ENCODE measurements at places on chromosomes 7 and 10.

- no peaks in the 10 kb centered on the region for H3K36me3 ChIP-seq
- no peak overlapping the region for H3K4me3 ChIP-seq
- H3K27me3 ChIP-seq = no peaks in the 10 kb centered on the region
- no peak overlapping the region for H3K27ac ChIP-seq
Observed at GRCh38 chr7:17832242-17832641, 108.1 kb downstream of the SNX13 start.

- no peaks in the 10 kb centered on the region for H3K36me3 ChIP-seq
- H3K4me1 ChIP-seq = no peaks in the 10 kb centered on the region
- H3K27ac ChIP-seq = no peak overlapping the region
- H3K27me3 ChIP-seq = no peaks in the 10 kb centered on the region
- no peak overlapping the region for H3K4me3 ChIP-seq
Observed at GRCh38 chr7:48971173-48971572, 46.8 kb downstream of the CDC14C start.

GRCh38 chr7:102155821-102156441 lies 130.7 kb upstream of the SH2B2 start:
- H3K27ac ChIP-seq = no peak overlapping the region
- H3K4me3 ChIP-seq = no peak overlapping the region
- H3K4me1 ChIP-seq = peaks cover 13% of the 10 kb centered on the region
- H3K36me3 ChIP-seq = peaks cover 24% of the 10 kb centered on the region

GRCh38 chr7:75048435-75049379 lies 24.9 kb downstream of the RCC1L start:
- H3K4me1 ChIP-seq = peaks cover 16% of the 10 kb centered on the region
- no peak overlapping the region for H3K4me3 ChIP-seq
- peaks cover 7% of the 10 kb centered on the region for H3K36me3 ChIP-seq

DNA sequence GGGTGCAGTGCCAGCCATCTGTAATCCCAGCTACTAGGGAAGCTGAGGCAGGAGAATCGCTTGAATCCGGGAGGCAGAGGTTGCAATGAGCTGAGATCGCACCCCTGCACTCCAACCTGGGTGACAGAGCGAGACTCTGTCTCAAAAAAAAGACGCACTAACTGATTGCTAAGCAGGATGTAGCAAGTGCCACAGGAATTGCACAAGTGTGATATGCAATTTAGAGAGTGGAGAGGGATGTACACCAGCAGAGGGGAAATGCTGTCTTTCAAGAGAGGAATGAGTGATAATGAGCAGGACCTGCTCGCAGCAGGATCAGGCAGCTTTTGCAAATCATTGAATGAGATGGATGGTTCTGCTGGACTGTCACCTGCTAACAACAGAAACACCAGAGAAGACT lies 13.3 kb upstream of the SLC16A12 start:
- no peaks in the 10 kb centered on the region for H3K4me1 ChIP-seq
- no peaks in the 10 kb centered on the region for H3K27me3 ChIP-seq
- no peak overlapping the region for H3K4me3 ChIP-seq
- no peak overlapping the region for H3K27ac ChIP-seq
- H3K36me3 ChIP-seq = no peaks in the 10 kb centered on the region

- no peak overlapping the region for H3K27ac ChIP-seq
- H3K4me1 ChIP-seq = no peaks in the 10 kb centered on the region
- peak; percentile 64 for DNase-seq
- H3K36me3 ChIP-seq = no peaks in the 10 kb centered on the region
- no peaks in the 10 kb centered on the region for H3K27me3 ChIP-seq
Observed at GRCh38 chr7:95199779-95200558, 124.4 kb downstream of the PON1 start.

All from sigmoid colon (tissue), 7 donors.